ENCODE measurements at places on chromosomes 1 and 21.

DNA sequence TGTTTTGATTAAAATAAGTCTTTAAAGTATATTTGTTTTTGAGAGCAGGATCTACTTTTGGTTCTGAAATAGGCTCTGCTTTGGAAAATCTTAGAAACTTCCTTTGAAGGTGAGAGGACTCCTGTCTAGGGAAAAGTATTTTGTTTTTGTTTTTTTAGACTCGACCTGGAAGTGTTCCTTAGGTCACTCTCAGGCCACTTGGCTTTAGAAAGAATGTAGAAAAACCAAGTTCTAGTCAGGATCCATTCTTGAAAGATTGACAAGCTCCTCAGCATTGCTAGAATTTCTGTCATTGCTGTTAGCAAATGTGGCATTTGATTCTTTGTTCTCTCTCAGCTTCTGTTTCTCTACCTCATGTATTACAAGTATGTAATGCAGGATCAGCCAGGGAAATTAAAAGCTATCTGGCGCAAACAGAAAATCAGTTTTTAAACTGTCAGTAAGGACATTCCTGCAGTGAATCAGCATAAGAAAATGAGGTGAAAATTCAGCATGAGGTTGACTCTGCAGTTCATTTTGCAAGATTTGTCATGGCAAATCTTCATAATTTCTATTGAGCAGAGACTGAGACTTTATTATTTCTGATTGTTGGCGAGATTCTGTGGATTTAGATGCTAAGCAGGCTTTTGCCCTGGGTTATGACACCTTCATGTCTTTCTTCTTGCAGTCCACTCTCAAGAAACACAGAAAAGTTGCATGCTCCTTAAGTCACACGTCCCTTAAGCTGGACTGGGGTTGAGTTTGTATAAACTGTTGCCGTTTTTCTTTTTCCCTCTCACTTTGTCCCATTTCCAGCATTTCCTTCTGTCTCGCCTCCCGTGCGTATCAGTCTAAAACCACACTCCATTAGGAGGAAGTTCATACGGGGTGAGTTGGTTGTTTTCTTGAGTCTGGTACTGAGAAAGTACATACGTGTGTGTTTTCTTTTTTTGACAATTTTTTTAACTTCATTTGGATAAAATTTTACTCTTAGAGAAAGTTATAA is 12.6 kb downstream of the NTPCR start:
- DNase-seq = no peak

DNA sequence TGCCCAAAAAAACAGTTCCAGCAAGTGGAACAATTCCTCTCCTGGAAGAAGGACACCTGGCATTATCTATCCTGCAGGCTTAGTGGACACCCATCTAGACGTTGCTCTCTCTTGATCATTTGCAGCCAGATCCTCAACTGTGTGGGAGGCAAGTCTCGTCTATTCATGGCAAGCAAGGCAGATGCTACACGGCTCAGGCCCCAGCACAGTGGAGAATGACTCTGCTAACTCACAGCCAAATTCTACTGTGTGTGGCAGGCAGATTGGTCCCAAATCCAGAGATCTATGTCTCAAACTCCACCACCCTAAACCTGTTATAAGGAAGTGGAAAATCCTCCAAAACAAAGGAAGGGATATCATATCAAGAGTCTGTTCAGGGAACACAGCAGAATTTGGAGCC is 7.0 kb downstream of the TNNT2 start:
- DNase-seq = no peak

- no peak for DNase-seq
These were observed 175.1 kb downstream of the ADSS2 start for GRCh38 chr1:244276646-244277045.

- DNase-seq = no peak
These were observed 29.8 kb downstream of the UCK2 start for GRCh38 chr1:165857046-165857801.

DNA sequence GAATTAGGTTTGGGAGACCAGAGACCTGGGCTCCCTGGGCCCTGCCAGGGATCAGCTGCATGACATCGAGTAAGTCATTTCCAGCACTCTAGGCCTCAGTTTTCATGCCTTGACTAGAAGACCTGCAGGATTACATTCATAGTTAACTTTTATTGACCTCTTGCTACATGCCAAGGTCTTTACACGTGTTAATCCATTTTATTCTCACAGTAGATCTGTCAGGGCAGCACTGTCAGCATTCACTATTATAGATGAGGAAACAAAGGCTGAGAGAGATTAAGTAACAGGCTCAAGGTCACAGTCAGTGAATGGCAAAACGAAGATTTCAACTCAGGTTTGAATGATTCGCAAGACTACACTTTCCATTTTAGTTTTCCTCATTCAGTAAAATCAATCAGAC is 37.0 kb downstream of the PGM1 start:
- no peak for DNase-seq

GRCh38 chr1:200388791-200389190 is 21.0 kb downstream of the ZNF281 start:
- no peak for DNase-seq

DNA sequence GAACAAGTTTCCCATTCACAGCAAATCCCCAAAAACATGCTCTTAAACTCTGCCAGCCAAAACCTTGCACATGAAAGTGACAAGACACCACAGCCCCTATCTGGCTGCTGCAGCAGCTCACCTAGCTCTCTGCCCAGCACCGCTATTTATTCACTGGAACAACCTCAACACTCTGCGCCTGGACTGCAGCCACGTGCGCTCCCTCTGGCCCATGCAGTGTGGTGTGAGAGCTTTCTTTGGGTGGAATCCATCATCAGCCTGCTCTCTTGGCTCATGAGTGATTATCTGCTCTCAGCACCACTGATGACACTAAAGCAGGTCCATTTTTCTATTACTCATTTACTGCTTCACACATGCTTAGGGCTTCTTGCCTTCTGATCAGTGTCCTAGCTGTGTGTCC is 11.4 kb downstream of the KCNJ6 start:
- no peak for DNase-seq

DNA sequence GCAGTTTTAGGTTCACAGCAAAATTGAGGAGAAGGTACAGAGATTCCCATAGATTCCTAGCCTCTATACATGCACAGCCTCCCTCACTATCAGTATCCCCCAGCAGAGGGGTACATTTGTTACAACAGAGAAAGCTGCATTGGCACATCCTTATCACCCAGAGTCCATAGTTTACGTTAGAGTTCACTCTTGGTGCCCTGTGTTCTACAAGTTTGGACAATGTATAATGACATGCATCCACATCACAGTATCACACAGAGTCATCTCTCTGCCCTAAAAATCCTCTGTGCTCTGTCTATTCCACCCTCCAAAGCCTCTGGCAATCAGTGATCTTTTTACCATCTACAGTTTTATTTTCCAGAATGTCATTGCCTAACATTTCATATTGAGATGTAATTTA is 22.3 kb upstream of the RGS16 start:
- no peak for DNase-seq

- no peak for DNase-seq
These were observed 185.8 kb downstream of the SDCCAG8 start for GRCh38 chr1:243441601-243442000.

- DNase-seq = no peak
These were observed 155.3 kb downstream of the ROR1 start for GRCh38 chr1:63929106-63929478.

- DNase-seq = no peak
These were observed 20.4 kb upstream of the YTHDF2 start for GRCh38 chr1:28716336-28716735.

DNA sequence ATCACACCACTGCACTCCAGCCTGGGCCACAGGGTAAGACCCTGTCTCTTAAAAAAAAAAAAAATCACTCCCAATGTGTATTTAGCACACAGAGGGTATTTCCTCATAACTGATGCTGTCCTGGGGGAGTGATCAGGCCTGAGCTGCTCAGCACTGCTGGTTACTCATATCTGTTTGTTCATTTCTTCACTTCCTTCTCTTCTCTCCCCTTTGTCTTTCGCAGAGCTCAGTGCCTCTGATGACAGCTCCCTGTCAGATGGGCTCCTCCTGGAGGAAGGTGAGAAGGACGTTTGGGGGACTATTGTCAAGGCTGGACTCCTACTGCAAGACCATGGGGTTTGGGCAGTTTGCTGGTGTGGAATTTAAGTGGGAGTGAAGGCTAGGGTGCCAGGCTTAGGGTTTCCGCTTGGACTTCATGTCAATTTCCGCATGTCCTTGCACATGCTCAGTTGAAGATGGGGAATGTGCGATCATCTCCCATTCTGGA is 13.0 kb downstream of the INAVA start:
- DNase-seq = no peak

- no peak for DNase-seq
These were observed 27.6 kb downstream of the CSMD2 start for GRCh38 chr1:34137411-34137810.

GRCh38 chr21:37683396-37684114 is 232.7 kb downstream of the KCNJ6 start:
- no peak for DNase-seq

DNA sequence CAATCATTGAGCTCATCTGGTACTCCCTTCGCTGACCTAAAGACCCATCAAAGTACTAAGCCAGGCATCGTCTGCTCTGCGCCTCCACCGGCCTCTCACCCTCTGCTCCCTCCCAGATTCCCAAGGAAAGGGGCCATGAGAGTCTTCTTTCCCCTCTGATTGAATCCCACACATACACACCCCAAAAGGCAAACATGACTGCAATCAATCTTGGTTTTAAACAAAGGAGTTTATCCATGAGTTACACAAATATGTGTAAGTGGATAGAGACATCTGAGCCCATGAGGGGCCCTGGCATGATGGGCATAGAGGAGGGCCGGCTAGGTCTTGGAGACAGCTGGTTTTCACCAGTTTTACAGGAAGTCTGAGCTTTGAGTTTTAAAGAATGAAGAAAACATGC is 50.9 kb downstream of the CAPN2 start:
- no peak for DNase-seq

- no peak for DNase-seq
These were observed 39.2 kb downstream of the PROX1 start for GRCh38 chr1:214026985-214027384.

DNA sequence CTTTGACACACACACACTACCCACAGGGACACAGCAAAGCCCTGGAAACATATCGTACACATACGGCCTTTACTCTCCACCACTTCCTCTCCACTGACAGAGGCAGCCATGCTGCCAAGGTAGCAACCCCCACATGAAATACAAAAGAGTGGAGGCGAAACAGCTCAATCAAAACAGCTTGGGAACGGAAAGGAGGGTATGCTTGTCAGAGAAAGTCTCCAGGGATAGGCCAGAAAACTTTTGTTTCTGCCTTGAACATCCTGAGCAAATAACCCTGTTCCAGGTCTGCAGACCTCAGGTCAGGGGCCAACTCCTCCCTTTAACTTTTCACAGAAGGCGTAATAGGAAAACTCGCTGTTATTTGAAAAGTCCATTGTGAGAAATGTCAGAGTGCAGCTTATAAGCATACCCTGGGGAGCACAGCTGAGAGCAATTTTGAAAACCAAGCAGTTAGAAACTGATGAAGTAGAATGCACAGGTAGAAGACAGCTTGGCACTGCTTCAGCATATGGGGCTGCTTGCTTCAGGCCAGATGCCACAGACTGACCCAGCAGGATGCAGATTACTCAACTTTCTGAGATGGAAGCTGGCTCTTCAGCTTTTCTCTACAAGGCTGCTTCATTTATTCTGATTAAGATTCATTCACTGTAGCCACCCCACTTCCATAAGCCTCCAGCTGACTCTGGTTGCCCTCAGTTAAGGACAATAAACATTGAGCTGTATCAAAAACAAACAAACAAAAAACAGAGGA is 18.0 kb downstream of the KIAA0319L start:
- DNase-seq = no peak

GRCh38 chr1:12649971-12650421 is 6.1 kb downstream of the AADACL4 start:
- DNase-seq = no peak

DNA sequence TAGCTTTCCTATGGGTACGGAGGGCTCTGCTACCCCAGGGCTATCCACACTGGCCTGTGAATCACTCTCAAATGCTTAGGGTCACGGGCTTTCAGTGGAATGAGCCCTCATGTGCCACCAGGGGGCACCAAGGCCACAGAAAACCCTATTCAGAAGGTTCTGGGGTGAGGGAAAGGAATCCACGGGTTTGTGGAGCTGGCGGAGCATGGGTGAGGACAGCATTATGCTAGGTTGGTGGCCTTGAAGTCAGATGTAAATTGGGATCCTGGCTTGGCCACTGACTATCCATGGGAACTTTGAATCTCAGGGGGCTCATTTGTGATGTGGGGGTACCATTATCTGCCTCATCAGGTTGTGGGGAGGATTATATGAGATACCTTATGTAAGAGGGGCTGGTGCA is 5.1 kb upstream of the LAMTOR5 start:
- peak; percentile 27 for DNase-seq

DNA sequence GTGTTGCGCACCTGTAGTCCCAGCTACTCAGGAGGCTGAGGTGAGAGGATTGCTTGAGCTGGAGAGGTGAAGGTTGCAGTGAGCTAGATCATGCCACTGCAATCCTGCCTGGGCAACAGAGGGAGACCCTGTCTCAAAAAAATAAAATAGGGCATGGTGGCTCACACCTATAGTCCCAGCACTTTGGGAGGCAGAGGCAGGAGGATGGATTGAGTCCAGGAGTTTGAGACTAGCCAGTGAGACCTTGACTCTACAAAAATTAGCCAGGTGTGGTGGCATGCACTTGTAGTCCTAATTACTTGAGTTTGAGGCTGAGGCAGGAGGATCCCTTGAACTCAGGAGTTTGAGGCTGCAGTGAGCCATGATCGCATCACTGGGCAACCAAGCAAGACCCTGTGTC is 9.7 kb downstream of the RPL11 start:
- no peak for DNase-seq

GRCh38 chr21:29211205-29211604 is 80.8 kb downstream of the MAP3K7CL start:
- DNase-seq = no peak

GRCh38 chr1:1040004-1040991 is 20.4 kb downstream of the AGRN start:
- peak; percentile 31 for DNase-seq

- no peak for DNase-seq
These were observed 150.7 kb downstream of the BACH1 start for GRCh38 chr21:29449306-29449950.

DNA sequence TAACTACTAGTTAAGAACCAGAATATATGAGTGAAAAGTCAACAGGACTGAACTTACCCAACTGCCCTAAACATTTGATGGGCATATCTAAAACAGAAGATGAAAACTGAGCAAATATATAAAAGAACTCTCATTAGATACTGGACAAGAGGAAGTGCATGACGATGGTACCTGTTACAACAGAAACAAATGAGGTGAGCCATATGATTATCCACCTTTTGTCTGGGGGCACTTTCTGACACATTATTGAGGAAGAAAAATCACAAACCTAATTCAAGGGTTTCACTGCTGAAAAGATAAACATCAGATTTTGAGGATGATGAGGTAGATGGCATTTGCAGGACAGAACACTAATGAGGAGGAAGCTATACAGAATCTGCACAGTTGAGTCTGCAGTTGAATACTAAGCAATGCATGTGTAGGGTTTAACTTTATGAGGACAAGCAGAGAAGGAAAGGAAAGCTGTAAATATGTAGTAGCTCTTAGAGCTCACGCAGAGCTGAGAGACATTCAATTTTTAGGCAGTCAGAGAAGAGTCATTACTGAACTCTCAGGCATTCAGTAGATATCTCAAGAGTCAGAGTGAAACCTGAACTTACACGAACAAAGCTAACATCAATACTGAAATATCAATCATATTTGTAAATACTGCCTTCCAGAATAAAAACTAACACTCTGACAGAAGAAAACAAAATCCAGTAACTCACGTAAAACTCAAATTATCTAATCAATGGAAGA is 262.1 kb downstream of the AKT3 start:
- DNase-seq = no peak

Measured in NCI-H2081 (cell line).